Mesenteric fat pad (tissue), 1 donor: ENCODE measurements at places on chromosomes 3 and 15. TPM values are rescaled to one million over a fixed set of nuclear protein-coding genes. Genes with fewer than 3 reads are reported as not detected.

DNA sequence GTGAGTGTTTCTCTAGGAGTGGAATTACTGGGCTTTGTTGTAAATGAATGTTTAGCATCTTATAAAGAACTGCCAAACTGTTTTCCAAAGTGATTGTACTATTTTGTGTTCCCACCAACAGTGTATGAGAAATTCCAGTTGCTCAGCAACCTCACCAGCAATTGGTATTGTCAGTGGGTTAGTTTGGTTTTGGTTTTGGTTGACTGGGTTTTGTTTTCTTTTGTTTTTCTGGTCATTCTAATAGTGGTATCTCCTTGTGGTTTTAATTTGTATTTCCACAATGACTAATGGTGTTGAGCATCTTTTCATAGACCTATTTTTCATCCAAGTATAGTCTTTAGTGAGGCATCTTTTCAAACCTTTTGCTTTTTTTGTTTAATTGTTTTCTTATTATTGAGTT is 27.1 kb downstream of the FILIP1L start:
- no peak for DNase-seq

DNA sequence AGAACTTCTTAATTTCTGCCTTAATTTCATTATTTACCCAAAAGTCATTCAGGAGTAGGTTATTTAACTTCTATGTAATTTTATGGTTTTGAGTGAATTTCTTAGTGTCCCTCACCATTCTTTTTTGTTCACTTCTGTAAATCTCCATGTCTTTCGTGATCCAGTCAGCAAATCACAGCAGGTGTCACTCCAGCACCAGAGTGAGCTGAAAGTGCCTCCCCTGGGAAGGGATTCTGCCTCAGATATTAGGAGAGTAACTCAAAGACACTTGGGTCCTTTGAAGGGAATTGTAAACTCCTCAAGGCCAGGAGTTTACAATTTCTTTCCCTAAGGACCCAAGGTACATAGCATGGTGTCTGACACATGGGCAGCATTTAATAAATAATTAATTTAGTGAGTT is 207.6 kb upstream of the AZI2 start:
- no peak for DNase-seq

DNA sequence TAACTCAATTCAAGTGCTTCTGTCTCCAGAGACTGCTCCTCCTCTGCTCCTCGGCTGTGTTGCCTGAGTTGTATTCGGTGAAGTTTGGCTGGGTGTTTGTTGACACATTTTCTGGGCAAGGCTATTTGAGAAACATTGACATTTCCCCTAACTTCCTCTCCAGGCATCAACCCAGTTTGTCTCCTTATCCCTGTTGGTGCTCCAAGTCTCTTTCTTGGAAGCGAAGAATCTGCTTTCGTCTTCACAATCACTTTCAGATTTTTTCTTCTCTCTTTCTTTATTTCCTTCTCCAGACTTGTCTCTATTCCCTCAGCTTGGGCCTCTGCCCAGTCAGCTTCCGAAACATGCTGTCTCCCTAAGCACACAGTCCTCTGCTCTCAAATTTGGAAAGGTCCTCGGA is 84.7 kb downstream of the ETV5 start:
- DNase-seq = no peak

- no peak for DNase-seq
These were observed 5.4 kb upstream of the HEG1 start for GRCh38 chr3:125061170-125061569.

Gene CHRNA7
- total RNA-seq = 2.0 TPM

DNA sequence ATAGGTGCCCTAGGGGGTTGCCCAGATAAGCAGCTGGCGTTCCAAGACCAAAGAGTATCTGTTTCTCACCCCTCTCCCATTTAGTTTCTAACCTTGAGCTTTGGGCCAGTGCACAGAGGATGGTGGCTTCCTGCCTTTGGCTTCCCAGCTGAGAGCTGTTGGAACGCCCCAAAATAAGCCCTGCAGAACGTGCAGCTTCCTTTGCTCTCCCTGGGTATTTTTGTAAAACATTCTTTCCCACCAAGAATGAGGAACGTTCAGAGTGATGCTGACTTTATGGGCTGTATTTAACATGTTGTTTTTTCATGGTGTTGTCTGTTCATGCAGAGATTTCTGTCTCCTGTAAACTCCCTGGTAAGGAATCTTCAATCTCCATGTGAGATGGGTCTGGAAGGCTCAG is 63.8 kb downstream of the LPP start:
- no peak for DNase-seq

GRCh38 chr3:140088513-140088912 is 153.5 kb downstream of the CLSTN2 start:
- DNase-seq = no peak

DNA sequence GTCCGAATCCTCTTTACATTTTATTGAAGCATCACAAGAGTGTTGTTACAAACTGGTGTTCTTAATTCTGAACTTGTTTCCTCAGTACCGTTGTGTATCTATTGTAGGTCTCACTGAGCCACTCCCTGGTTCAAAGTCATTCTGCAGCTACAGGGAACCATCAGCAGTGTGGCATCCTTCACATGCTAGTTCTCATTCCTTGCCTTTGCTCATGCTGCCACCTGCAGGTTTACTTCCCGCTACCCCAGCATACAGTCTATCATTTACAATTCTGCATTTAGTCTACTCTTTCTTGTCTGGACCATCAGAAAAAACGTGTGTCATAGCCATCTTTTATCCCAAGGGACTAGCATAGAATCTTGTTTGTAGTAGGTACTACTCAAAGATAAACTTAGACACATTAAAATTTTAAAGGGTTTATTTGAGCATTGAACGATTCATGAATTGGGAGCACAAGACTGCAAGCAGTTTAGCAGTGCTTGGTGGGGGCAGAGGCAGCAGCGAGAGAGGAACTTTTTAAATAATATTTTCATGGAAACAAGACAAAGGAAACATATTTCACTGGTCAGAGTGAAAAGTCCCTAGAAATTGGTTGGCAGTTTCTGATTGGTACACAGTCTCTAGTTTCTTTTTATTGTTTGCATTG is 402.1 kb downstream of the CADM2 start:
- DNase-seq = no peak
